ENCODE measurements at places on chromosomes 12 and 14.
A peak's percentile ranks its signal among the peaks of the same experiment; 100 is the strongest.

DNA sequence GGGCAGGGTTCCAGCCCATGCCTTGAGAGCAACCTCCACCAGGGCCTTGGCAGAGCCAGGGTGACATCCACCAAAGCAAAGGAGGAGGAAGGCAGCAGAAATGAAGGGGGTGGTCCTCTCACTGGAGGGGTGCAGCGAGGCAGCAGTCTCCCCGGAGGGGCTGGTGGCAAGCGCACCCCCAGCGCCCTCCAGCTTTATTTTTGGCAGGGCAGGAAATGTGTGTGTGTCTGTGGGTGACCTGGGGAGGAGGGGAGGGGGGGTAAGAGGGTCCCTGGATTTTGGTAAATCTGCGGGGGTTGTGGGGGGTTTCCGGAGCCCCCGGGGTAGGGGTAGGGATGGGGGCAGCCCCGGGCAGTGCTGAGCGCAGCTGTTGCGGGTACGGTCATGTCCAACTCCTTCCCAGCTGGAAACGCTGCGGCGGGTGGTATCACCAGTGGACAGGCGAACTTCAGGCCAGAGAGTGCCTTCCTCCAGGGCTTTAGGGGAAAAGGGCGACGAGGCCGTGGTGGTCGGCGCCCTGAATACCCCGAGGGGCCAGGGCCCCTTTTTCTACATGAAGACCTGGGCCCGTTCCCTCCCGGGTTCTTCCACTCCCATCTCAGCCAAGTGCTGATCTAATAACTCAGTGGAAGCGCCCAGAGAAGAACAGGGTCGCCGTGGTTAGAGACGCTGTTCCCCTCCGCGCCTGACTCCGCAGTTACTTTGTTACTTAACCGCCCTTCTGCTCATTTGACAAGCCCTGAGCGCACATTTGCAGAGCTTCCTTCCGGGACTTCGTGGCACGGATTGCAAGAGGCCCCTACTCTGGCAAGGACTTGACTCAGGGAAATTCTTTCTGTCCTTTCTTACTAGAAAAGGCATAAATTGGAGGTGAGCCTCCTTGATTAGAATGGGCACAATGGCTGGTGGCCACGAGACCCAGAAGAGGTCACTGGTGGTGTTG, 55.2 kb downstream of the FOS start:
- no peak for DNase-seq

- peak; percentile 49 for DNase-seq
Observed at GRCh38 chr12:111444314-111444924, 38.7 kb downstream of the SH2B3 start.

- DNase-seq: no peak
Observed at GRCh38 chr12:39125566-39125965, 220.2 kb upstream of the CPNE8 start.

- no peak for DNase-seq
Observed at GRCh38 chr14:101813171-101813759, 51.8 kb downstream of the PPP2R5C start.

- no peak for DNase-seq
Observed at GRCh38 chr14:65352964-65353530, 59.5 kb upstream of the FUT8 start.

- no peak for DNase-seq
Observed at GRCh38 chr12:63929426-63929825, 84.9 kb downstream of the SRGAP1 start.

- DNase-seq: no peak
Observed at GRCh38 chr14:87108726-87109125, 884.3 kb downstream of the GALC start.
